ENCODE measurements at places on chromosomes 4 and X.

- DNase-seq: no peak
These were observed 3.8 kb upstream of the ZIC3 start for GRCh38 chrX:137562096-137562495.

- no peak for DNase-seq
These were observed 39.0 kb upstream of the HGFAC start for GRCh38 chr4:3402491-3403347.

DNA sequence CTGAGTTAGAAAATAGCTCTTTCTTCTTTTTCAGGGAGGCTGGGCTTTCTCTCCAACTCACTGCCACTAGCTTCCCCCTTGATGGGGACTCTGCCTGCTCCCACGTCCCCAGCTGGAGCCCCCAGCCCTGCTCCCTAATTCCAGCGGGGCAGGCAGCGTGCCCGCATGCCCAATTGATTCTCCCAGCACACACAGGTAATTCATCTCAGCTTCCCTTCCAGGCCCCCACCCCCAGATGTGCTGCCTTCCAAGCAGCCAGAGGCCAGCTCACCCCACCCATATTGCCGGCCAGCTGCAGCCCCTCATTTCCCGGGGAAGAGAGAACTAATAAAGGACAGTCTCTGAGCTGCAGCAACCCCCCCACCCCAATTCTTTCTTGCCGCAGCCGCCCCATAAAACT lies 69.8 kb downstream of the EFNB1 start:
- no peak for DNase-seq

- DNase-seq: no peak
These were observed 10.9 kb upstream of the PPP2R3B start for GRCh38 chrX:397575-397974.

GRCh38 chrX:51694254-51694653 lies 11.6 kb upstream of the CENPVL2 start:
- no peak for DNase-seq

DNA sequence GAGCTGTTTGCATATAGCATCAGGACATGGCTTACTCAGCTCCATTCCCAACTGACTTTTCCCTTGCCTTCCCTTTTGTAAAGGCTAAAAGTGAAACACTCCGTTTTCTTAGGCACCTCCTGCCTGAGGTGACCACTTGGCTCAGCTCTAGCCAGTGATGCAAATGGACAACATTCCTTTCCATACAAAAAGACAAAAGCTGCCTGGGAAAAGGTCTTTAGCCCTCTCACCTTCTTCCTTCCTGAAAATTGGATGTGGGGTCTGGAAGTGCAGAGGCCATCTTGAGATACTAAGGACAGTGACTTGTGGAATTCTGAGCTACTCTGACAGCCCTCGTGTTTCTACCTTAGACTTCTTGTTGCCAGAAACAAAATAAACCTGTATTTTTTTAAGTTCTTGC lies 27.7 kb upstream of the SFRP2 start:
- DNase-seq: no peak

- no peak for DNase-seq
These were observed 165.6 kb downstream of the NEK1 start for GRCh38 chr4:169446824-169447223.

- no peak for DNase-seq
These were observed 26.1 kb upstream of the TMEM184C start for GRCh38 chr4:147591106-147591505.

GRCh38 chrX:105822138-105823091 lies at the start of gene NRK:
TSS of gene NRK (plus strand) at chrX:105822539. CDS start at chrX:105822846, 307 bp downstream.
- DNase-seq: no peak

- DNase-seq: no peak
These were observed 208.7 kb downstream of the SOWAHB start for GRCh38 chr4:76689145-76689817.

- DNase-seq: no peak
These were observed 3.7 kb upstream of the TEX13D start for GRCh38 chrX:124328765-124329164.

- DNase-seq: no peak
These were observed 97.5 kb downstream of the MAOA start for GRCh38 chrX:43753637-43754036.

DNA sequence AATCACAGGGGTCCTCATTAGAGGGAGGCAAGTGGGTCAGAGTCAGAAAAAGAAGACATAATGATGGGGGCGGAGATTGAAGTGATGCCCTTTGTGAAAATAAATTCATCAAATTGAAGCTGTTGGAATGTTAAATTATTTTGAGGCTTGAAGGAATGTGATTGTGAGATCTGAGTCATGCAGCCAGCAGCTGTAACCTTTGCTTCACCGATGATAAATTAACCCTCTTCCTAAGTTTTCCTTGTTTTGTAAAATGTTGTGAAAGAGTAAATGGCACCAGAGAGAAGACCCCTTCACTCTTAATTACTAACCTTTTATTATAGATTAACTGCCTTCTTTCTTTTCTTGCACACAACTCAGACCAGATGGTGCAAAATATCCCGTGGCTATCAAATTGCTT lies 47.7 kb upstream of the FAM9A start:
- no peak for DNase-seq

GRCh38 chrX:152136312-152136711 lies 2.1 kb downstream of the MAGEA10 start:
- no peak for DNase-seq

- DNase-seq: no peak
These were observed 83.8 kb downstream of the MOSPD2 start for GRCh38 chrX:14956813-14957582.

DNA sequence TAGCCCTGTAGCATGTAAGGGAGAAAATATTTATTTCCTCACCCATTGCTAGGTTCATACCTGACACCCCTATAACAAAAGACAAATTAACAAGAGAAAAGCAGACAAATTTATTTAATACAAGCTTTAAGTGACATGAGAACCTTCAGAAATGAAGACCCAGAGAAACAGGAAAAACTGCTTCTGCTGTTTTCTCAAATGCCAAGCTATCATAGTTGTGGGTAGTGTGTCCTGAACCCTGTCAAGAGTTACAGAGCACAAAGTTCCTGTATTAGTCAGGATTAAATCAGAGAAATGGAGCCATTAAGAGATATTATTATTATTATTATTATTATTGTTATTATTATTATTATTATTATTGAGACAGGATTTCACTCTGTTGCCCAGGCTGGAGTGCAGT lies 17.5 kb downstream of the CCDC160 start:
- DNase-seq: no peak

DNA sequence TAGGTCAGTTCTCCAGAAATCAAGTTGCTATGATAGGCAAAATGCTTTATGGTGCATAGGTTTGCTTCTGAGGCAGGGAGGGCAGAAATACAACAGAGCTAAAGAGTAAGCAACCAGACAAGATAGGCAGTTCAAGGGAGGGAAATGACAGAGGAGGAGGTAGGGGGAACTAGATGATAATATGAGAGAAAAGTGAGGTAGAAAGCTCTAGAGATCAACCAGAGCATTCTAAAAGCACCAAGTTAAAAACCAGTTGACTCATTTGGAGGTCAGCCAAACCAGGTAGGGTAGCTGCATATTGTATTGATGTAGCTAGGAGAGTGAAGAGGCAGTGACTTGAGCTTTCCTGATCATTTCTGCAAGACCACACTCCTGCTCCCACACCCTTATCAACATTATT lies 49.0 kb upstream of the SLC16A2 start:
- no peak for DNase-seq

DNA sequence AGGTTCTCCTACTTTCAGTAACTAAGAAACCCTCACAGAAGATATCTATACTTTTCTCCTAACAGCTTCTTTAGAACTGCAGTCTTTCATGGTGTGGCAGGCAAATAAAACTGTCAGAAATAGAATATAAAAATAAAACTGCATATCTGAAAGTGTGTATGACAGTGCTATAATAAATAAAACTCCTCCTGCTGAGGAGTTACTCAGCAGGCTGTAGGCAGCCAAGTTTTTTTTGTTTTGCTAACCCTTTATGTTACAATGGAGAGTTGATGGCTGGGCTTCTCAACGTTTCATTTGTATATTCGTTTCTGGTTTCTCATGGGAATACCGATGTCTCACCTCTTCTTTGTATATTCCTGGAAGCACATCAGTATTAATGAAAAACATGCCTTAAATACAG lies 18.2 kb upstream of the UGT2B10 start:
- no peak for DNase-seq

DNA sequence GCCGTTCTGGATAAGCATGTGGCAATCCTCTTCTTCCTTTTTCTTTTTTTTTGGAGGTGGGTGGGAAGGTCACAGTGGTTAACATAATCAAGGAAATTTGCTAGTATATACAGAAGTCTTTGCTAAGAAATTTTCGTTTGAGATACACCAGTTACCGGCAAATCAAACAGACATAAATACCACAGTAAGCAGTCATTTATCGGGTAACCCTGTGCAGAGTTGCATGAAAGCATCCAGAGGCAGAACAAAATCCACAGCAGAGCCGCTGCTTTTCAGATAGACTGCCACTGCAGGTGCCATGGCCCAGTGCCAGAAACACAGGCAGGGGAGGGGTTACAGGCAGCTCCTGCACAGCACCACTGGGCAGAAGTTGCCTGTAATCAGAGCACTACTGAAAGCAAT lies 179.1 kb upstream of the MAB21L2 start:
- DNase-seq: no peak

GRCh38 chr4:146883070-146883469 lies 62.6 kb downstream of the TTC29 start:
- no peak for DNase-seq

GRCh38 chrX:107484002-107484726 lies 34.7 kb downstream of the FRMPD3 start:
- DNase-seq: no peak
